Lower leg skin (tissue), 4 donors: ENCODE measurements at places on chromosomes 16 and 17.

- no peak for DNase-seq
Observed at GRCh38 chr17:82239926-82240505, 11.2 kb downstream of the SLC16A3 start.

DNA sequence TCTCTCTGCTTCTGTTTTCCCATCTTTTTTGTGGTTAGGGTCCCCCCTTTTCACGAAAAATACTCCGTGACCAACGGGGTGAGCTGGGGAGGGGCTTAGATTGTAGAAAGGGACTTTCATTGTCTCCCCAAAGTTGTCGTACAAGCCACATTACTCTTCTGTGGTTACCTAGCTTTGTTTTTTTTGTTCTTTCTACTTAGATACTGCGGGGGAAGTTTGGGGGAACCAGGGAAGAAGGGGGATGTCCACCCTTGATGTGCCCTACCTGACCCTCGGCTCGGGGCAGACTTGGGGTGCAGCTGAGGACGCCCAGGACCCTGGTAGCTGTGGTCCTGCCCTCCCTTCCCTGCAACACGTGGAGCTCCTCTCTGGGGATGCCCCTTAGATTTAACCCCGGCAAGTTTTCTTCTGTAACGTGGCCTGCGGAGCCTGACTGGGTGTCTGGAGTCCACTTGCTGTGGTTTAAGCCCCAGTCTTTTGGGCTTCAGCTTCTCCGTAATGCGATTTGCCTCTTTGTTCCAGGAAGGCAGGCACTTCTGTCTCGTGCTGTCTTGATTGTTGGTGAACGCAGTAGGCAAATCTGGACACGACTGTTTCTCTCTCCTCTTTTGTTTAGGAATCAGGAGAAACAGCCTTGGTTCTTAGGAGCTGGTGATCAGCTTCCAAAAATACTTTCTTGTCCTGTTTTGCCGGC, 892 bp downstream of the ABCC1 start:
- no peak for DNase-seq

- no peak for DNase-seq
Observed at GRCh38 chr17:7294614-7295153, at the start of gene YBX2. YBX2 (minus strand) TSS chr17:7294639; CDS start chr17:7294500, 139 bp downstream.

- DNase-seq, result peak; percentile 54
Observed at GRCh38 chr17:56886288-56886731, 27.5 kb downstream of the TRIM25 start.

DNA sequence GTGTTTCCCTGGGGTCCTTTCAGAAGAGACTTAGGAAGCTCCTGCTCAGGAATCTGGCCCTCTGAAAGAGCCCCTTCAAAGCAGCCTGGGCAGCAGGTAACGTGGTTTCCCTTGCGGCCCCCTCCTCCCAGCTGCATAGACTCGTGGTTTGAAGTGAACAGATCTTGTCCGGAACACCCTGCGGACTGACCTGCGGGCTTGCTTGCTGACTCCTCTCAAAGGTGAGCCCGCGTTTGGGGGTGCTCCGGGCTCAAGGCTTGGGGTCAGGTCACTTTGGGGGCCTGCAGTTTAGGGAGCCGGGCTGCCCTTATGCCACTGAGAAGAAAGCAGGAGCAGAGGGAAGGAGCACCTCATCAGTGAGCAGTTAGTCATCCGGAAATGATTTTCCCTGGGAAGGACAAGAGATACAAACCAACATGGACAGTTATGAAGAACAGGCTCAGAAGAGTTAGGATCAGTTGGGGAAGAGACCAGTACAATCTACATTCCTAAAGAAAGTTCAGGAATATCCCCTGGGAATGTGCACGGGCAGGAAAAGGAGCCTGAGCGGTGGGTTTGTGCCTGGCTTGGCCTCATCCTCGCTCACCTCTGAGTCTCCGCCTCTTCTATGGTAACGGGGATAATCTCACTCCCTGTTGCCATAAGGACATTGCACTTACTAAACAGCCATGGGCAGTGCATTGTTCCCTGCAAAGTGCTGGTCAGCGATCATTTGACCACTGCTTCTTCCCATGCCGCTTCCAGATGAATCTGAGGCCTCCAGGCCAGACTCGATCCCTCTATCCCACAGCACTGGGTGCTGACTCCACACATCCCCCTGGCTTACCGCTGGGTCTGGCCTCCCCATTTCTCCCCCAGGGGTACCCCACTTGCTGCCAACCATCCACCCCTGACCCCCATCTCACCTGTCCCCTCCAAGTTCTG, 10.0 kb downstream of the LDHD start:
- DNase-seq, result no peak

DNA sequence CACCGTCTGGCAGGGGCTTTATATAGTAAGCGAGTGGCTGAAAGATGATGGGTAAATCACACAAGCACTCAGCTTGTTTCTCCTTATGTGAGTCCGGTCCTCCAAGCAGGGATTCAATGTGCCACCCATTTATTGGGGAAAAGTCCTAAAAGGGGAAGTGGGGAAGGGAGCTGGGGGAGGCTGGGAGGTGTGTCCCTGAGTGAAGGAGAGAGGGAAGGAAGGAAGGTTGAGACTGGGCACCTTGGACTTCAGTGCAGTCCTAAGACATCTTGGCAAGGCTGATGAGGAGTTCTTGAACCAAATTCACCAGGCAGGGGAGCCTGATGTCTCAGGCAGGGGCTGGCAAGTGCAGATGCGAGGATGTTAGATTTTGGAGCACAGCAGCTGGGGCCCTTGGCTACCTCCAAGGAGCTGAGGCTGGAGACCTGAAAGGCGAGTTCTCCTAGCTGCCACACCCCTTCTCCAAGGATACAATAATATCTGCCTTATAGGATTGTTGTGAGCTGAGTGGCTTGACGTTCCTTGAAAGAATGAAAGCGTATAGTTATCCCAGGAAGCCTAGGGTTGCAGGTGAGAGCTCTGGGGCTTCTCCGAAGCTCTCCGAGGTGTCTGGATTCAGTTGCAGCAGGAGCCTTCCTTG, 23.0 kb upstream of the CYLD start:
- DNase-seq, result no peak

- DNase-seq, result no peak
Observed at GRCh38 chr17:50676065-50676975, 31.4 kb downstream of the ANKRD40 start.

DNA sequence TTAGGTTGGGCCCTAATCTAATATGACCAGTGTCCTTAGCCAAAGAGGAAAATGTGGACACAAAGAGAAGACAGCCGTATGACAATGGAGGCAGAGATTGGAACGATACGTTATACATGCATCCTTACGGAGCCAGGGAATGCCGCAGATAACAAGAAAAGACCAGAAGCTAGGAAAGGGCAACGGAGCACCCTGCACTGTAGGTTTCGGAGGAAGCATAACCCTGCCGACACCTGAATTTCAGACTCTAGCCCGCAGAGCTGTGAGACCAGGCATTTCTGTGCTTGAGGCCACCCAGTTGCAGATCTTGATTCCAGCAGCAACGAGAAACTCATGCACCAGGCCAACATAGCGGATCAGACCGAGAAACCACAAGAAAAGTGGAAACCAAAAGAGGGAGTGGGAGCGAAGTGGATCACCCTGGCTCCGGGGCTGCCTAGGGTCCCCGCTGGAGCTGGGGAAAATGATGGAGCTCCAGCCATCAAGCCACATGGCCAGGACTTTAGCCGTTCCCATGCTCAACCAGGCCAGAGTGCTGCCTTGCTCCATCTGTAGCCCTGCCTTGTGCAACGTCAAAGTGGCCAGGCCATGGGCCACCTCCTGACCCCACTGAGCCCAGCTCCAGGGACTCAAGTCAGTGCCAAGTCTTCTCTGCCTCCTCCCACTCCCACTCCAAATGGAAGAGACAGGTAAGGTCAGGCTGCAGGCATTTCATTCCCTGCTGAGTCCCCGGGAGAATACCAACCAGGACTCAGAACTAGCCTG, 51.7 kb upstream of the RPL38 start:
- no peak for DNase-seq
